ENCODE measurements at places on chromosomes 13 and 19.

GRCh38 chr19:32651729-32652140 lies 23.2 kb downstream of the ANKRD27 start:
- DNase-seq = no peak

DNA sequence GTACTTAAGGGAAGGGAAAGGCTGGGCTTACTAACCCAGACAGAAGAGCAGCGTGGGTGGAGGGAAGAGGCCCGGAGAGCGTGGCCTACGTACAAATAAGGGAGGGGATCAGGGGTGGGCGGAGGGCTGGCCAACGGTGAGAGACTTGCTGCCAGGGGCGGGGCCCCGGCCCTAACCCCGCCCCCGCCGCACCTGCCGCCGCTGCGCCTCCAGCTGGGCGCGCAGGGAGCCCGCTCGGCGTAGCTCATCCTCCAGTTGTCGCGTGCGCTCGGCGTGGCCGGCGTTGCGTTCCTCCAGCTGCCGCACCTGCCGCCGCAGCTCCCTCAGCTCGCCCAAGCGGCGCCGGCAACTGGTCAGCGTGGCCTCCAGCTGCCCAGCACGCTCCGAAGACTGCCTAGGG lies 5.7 kb downstream of the HOOK2 start:
- DNase-seq = peak; percentile 78

DNA sequence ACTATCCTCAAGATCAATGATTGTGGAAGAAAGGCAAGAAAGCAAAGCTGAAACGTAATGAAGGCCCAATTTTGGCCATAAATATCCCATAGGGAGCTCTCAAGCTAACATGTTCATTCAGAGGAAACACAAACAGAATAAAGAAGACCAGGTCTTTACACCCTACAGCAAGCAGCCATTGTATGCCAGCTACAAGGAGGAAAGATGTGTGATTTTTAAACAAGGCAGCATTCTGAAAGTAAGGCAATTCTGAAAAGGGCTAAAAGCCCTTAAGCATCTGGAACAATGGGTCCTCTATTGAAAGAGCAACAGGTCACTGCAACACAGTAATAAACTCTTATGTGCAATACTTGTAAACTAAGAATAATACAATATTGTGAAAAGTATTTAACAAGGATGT lies 1002.4 kb downstream of the SLITRK1 start:
- peak; percentile 17 for DNase-seq

DNA sequence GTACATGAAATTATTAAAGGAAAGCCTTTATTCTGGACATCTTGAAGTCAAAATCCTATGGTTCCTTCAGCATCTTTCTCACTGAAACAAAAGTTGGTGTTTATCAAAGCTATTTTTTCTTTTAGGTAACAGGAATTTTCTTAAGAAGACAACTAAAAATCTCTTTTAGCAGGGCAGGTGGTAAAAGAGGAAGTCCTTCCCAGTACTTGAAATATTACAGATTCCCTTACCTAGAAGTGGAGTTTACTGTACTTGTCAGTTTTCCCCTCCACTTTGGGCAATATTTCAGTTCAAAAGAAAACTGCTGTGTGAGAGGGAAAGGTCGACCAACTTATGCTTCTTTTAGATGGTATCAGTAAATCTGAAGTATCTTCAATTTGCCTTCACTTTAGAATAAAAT lies 64.3 kb upstream of the TDRD3 start:
- DNase-seq = no peak

DNA sequence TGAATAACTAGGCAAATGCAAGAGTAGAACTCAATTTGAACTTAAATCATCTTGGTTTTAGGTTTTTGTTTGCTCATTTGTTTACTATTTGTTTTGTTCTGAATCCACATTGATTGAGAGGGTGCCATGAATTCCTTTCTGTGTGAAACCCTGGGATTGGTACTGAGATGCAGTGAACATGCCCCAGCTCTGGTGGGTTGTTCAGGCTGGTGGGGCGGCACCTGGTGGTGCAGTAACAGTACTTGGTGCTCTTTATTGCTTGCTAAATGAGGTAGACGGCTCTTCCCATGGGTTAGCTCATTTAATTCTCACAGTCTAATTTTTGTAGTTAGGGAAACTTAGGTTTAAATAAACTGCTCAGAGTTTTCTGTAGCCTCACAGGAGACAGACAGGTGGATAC lies 48.4 kb downstream of the WASF3 start:
- DNase-seq = no peak

- DNase-seq = no peak
Observed at GRCh38 chr19:10292789-10293636, 3.3 kb downstream of the ICAM5 start.

- DNase-seq = no peak
Observed at GRCh38 chr13:48739386-48739964, 85.7 kb downstream of the CYSLTR2 start.

- no peak for DNase-seq
Observed at GRCh38 chr13:110705356-110705825, 525 bp downstream of the CARS2 start.

- no peak for DNase-seq
Observed at GRCh38 chr19:13995017-13995728, 10.9 kb downstream of the RFX1 start.

DNA sequence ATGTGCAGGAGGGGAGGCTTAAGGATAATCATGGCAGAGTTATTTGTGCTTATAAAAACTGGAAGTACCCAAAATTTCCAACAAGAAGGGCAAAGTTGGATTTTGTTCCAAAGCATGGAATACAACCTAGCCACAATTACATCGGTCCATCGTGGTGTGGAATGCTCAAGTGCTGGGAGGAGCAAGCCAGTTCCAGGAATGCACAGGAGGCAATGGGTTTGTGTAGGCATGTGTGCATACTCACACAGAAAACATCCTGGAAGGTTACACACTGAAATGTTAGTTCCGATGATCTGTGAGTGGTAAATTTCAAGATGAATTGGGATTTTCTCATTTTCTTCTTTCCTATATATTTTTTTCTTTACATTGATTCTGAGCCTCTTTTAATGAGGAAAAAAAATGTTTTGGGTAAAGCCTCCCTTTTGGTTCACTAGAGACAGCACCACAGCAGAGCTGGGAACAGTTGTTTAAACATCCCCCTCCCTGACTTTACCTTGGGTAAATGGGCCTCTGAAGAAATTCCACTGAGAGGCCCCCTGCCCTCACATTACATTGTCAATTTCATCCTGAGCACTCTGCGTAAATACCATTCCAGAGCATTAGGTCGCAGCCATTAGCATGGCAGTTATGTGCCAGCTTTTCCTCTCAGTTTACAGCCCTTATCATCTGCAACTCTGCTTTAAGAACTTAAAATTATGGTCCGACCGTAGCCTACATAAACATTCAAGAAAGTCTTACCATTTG lies 122.0 kb downstream of the UQCRFS1 start:
- no peak for DNase-seq

DNA sequence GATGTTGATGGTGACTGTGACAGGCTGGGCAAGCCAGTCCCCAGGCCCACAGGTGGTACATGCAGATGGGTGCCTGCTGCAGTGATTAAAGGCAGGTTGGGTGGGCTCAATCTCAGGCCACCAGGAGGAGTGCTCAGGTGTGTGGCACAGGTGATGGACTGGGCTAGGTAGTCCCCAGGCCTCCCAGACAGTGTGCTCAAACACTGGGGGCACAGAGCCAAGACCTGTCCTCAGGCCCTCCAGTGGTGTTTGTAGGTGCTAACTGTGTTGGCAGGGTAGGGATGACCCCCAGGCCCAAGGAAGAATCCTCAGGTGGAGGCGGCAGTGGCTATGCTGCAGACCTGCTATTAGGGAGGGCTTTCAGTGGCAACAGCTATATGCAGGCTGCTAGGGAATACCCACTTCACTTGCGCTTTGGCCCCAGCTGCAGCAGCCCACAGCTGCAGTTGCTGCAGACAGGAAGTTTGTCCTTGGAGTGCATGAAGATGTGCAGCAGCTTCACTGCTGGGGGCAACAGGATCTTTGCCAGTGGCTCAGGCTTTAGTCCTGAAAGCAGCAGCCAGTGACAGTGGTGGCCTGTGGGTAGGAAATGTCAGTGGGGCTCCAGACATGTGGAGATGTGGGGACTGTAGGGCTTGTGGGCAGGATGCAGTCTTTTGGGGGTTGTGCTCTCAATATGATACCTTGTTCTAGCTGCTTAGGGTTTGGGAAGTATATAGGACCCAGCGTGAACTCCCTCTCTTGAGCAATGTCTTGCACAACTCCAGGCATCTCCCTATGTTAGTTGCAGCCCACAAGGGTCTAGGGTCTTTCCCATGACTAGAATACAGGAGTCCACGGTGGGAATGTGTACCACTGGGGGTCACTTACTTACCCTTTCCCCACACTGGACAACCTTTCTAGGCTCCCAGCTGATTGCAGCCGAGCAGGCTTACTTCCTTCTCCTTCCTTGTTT lies 54.1 kb upstream of the MLNR start:
- no peak for DNase-seq

GRCh38 chr13:75432811-75433244 lies 49.1 kb downstream of the TBC1D4 start:
- no peak for DNase-seq

DNA sequence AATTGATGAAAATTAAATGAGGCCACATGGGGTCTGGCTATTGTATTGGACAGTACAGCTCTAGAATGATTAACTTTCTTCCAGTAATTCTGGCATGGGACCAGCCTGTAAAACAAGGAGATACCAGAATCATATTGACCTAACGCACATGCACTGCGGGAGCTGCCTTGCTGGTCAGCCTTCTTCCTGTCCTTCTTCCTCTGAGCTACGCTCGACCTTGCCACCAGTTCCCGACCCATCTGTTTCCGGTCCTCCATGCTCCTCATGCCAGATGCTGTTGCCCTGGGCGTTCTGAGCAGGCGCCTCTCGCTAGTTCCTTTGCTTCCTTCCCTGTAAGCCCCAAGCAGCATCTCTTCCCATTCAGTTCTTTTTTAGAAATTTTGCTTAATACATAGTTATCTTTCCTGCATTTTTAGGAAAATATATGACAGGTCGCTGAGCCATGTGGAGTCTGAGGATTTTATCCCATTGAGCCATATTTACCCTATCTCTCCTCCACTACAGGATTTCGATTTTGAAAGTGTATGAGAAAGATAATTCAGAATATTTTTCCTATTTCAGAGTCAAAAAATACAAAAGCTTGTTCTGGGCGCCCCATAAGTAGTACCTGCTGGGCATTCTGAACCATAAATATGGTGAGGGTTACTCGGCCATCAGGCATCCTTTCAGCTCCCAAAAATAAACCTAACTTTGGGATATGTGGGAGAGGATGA lies 38.6 kb downstream of the TNFRSF19 start:
- DNase-seq = no peak

DNA sequence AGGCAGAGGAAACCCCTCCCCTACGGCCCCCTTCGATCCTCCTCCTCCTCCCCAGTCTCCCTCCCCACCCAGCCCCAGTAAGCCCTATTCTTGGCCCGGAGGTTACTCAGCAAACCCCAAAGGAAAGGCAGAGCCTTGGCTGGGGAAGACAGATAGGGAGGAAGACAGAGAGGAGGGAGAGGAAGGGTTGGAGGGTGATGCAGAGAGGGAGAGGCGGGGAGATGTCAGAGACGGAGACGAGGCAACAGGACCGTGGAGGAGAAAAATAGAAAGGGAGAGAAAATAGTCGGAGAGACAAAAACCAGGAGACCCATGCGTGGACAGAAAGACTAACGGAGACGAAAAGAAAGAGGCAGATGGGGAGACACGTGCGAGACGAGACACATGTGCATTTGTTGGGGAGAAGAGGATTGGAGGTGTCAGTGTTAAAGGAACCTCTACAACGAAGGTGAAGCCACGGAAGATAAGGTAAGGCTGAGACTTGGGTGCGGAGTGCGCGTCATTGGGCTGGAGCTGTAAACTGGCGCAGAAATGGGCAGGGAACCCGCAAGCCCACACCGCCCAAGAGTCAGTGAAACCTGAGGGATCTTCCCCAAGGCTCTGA lies 2.9 kb downstream of the TGFB1 start:
- no peak for DNase-seq

GRCh38 chr13:112113348-112113747 lies 46.4 kb downstream of the SOX1 start:
- DNase-seq = peak; percentile 70

DNA sequence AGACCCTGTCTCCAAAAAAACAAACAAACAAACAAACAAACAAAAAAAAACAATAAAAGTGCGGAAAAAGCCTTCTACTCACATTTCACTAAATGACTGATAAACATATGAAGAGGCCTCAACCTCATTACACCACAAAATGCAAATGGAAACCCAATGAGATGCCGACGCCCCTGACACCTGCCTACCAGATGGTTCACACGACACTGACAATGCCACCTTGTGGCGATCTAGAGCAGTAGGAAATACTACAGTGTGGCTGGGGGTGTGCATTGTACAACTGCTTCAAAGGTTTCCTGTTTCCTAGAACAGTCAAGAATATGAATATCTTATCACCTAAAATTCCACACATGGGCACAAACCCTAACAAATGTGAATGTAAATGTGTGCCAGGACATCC lies 14.0 kb downstream of the SCGB2B2 start:
- peak; percentile 24 for DNase-seq

GRCh38 chr13:51629491-51630287 lies 45.4 kb downstream of the WDFY2 start:
- DNase-seq = no peak

DNA sequence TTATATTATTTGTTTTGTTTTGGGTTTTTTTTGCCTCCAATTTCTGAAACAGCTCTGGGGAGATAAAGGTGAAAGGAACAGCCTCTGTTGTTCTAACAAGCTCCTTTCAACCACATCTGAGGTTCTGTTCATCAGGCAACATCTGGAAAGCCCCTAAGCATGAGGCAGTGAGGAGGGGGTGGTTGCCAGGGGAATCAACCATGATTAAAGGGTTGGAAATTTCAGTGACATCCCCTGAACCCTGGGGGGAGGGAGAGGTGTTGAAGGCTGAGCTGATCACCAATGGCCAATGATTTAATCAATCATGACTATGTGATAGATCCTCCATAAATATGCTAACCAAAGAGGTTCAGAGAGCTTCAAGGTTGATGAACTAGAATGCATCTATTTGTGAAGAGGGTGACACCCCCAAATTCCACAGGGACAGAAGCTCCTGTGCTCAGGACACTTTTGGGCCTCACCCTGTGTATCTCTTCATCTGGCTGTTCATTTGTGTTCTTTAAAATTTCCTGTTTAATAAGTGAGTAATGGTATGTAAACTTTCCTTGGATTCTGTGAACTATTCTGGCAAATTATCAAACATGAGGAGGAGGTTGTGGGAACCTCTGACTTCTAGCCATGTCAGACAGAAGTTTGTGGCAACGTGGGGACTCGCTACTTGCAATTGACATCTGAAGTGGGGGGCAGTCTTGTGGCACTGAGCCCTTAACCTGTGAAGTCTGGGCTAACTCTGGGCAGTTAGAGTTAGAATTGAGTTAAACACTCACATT lies 221.3 kb downstream of the NHLRC3 start:
- DNase-seq = no peak

DNA sequence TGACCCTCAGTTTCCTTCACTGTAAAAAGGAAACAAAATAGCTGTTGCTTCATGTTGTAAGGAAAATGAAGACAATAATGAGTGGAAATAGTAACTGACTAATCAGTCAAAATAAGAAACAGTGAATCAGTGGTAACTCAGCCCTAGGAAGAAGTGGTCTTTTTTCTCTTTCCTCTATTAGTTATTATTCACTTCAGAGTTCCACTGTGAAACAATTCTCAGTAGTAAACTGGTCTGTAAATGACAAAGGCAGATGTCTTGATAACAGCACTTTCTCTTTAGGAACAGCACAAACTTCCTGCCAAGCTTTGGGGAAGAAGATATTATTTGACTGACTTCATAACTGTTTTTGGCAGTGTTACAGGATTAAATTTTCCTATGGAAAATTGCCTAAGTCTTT lies 600.5 kb upstream of the KLHL1 start:
- DNase-seq = no peak

GRCh38 chr13:42076309-42076713 lies 27.9 kb downstream of the DGKH start:
- DNase-seq = no peak

- DNase-seq = no peak
Observed at GRCh38 chr13:72960114-72960513, 98.7 kb upstream of the KLF5 start.
